ENCODE measurements at places on chromosomes 4 and X.

- peak; percentile 49 for DNase-seq
These were observed 49.7 kb upstream of the KLHL8 start for GRCh38 chr4:87270144-87270543.

DNA sequence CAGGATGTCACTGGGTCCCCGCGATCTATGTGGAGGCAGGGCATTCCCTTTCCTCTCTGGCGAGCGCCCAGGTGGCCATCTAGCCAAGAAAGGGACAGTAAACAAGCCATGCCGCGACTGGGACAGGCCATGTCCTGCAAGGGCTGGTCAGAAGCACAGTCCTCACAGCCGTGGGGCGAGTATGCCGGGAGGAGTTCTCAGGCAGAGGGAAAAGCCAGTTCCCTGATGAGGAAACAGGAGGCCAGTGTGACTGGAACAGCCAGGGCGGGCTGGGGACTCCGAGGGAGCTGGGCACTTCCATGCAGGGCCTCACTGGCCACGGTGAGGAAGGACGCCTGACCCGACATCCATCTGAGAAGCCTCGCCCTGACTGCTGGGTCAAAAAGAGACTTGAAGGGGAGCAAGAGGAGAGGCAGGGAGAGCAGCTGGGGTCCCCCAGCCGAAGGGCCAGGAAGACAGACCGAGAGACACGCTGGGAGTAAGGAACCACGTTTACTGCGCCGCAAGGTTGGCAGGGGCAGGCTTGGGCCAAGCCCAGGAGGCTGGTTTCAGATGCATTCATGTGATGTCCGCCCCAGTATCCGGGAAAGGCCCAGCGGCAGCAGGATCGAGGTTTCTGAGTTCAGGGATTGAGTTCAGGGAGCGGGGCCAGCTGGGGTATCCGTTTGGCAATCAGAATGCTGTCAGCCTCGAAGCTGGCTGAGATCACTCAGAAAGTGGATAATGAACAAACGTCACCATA is 15.0 kb downstream of the CFAP99 start:
- DNase-seq: peak; percentile 37

GRCh38 chr4:120445186-120445585 is 378.5 kb upstream of the MAD2L1 start:
- DNase-seq: no peak

- DNase-seq: no peak
These were observed 16.7 kb downstream of the SAGE1 start for GRCh38 chrX:135910251-135910650.

- DNase-seq: no peak
These were observed 41.7 kb upstream of the DDX60 start for GRCh38 chr4:168360271-168360670.

DNA sequence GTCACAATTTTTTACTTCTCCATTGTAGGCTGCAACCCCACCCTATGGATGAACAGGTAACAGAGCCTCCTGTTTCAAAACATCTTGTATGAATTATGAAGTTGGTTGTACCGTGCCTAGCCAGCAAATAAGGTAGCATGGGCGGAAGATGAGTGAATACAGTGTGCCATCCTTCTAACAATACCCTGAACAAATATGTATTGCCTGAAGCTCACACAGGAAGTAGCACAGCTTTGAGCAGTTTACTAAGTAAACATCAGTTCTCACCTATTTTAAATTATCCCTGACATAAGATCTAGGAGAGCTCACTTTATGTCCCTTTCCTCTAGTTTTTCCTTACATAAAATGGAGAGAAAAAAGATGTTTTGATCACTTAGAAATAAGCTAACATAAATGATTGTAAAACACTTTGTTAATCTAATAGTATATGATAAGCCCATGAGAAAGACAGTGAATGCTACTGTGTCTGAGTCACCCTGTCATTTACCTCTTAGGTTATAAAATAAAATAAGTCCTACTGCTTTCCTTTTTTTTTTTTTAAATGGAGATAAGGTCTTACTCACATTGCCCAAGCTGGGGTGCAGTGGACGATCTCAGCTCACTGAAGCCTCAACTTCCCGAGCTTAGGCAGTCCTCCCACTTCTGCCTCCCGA is 36.6 kb downstream of the GRSF1 start:
- no peak for DNase-seq

DNA sequence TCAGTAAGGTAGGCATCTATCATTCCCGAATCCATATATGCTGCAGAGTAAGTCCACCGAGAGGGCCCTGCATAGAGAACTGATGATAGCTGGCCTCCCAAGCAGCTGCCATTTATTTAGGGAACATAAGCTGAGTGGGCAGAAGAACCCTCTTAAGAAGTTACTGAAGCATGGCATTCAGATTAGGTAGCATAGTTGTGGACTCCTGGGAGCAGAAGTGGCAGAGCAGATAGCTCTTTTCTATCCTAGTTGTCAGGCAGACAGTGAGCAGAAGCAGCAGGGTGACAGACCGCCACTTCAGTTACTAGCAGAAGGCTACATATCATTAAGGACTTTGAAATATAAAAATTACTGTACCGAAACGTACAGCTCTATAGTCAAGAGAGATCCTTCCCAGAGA is 454.7 kb downstream of the PPP4R3C start:
- DNase-seq: no peak

- peak; percentile 17 for DNase-seq
These were observed 1.1 kb upstream of the RRH start for GRCh38 chr4:109826719-109827118.

DNA sequence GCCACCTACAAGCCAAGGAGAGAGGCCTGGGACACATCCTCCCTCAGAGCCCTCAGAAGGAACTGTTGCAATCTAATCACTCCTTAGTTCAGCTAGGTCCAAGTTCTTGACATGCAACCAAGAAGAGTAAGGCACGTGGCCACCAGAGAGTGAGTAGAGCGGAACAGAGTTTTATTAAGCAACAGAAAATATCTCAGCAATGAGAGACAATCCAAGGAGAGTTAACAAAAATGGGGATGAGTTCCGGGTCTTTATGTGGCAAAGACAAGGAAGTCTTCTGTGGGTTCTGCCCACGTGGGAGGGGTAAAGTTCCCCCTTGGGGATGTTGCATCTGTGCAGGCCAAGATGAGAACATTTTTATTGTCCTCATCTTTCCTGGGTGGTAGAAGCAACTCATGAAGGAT is 38.5 kb upstream of the PROM1 start:
- no peak for DNase-seq

DNA sequence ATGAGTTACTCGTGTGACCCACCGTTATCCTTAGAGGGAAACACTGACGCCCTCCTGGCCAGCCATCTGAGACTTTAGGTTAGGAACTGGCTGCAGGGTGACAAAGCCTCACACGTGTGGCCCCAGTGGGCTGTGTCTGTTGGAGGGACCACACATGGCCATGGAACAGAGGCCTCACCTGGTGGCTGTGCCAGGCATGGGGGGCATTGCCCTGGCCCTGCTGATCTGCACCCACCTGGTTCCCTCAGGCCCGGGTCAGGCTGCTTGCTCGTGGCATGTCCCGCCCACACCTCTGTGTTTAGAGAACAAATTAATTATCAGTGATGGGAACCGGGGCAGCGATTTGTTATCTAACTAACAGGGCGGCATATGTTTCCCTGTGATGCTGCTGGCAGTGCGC is 100.9 kb upstream of the PSAPL1 start:
- DNase-seq: no peak

GRCh38 chrX:46506076-46506475 is 39.1 kb downstream of the ZNF674 start:
- no peak for DNase-seq

GRCh38 chr4:154471526-154472331 is 19.9 kb downstream of the DCHS2 start:
- DNase-seq: no peak

GRCh38 chr4:38153387-38153760 is 193.2 kb downstream of the PTTG2 start:
- DNase-seq: no peak

- DNase-seq: no peak
These were observed 14.6 kb downstream of the FTHL17 start for GRCh38 chrX:31057291-31057690.

DNA sequence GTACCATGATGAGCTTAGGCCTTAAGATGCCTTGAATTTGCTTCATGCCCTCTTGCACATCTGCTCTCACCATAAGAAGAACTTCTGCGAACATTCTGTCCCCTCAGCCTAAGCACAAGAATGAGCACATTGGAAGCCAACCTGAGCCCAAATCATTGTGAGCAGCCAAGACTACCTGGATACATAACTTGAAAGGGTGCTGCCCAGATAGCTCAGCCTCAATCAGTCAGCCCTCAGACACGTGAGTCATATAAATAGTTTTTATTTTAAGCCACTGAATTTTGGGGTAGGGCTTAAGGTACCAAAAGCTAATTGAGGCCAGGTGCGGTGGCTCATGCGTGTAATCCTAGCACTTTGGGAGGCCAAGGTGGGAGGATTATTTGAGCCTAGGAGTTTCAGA is 27.5 kb upstream of the BBS12 start:
- DNase-seq: no peak

DNA sequence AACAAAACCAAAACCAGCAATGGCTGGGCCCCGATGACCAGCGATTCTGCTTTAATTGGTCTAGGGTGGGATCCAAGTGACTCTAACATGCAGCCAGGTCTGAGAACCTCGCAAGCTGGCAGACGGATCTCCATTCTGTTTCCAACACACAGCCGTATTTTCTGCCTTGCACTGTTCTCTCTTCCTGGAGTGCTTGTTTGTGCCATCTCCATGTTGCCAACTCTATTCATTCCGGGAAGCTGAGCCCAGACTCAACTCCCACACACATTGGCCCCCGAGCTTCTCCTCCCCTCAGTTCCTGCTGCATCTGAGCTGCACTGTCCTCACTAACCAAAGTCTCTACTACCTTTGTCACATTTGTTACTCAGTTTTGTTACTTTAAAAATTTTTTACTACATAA is 35.6 kb downstream of the GEMIN8 start:
- peak; percentile 70 for DNase-seq

GRCh38 chr4:6245246-6246169 is 24.1 kb upstream of the WFS1 start:
- peak; percentile 55 for DNase-seq

GRCh38 chr4:172838111-172838510 is 330.5 kb upstream of the GALNT7 start:
- no peak for DNase-seq

- DNase-seq: no peak
These were observed 15.3 kb upstream of the UBA1 start for GRCh38 chrX:47178337-47178736.

- peak; percentile 25 for DNase-seq
These were observed 113.9 kb upstream of the VAMP7 start for GRCh38 chrX:155767051-155767875.

DNA sequence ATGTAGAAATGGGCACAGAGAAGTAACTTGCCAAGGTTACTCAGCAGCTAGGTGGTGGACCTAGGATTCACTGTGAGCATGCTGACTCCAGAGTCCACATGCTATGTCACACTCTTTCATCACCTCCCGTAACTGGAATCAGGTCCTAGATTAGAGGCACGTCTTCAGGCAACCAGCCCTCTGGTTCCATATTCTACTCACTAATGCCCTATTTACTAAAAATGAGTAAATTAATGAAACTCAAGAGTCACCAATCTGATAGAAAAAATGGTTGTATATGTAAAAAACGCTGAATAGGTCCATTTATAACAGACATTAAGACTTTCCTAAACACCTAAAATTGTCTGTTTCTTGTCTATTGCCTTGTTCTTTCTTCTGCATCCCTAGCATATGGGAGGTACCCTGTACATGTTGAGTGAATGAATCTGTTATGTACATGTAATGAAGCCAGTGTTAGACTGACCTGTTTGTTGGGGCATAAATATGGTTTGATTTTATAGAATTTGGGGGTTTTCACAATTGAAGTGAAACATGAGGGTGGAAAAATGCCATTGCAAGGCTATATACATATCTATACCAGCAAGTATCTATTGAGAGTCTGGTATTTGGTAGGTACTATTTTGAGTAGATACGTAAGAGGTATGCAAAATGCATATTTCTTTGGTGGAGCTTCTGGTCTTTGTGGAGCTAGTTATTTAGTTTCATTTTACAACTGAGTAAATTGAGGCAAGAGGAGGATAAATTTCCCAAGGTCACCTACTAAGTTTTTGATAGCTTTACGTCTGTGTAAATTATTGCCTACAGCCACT is 7.5 kb upstream of the RUFY3 start:
- no peak for DNase-seq

DNA sequence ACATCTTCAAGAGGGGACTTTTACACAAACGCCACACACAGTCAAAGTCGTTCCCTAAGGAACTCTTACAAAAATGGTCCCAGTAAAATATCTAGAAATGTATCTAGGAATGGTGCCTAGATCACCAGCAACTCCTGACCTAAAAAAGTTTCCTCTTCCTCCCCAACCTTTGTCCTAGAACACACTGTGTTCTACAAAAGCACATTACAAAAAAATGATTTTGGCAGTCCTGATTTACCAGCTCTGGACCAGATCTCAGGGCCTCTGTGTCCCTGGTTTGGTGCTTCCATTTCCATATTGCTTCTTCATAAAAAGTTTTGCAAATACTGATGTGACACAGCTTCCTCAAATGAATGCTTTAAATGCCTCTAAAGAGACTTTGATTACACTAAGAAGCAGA is 55.0 kb downstream of the LNX1 start:
- no peak for DNase-seq

DNA sequence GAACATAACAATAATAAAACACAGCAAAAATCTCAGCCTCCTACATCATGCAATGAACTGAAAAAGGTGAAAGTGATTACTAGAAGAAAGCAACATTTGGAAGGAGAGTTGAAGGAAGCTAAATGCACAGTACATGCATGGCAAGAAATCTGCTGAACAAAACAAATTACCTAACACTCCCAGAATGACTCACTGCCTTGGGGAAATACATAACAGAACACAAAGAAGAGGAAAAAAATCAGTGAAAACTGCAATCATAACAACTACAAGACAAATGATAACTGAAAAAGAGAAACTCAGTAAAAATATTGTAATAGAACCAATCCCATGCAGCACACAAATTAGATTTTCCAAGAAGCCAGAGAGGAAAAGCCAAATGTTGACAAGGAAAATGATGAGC is 1513.2 kb downstream of the ARAP2 start:
- DNase-seq: no peak

GRCh38 chrX:95622200-95622599 is 1062.4 kb upstream of the DIAPH2 start:
- no peak for DNase-seq

- DNase-seq: no peak
These were observed 8.5 kb downstream of the CD40LG start for GRCh38 chrX:136656361-136656964.

DNA sequence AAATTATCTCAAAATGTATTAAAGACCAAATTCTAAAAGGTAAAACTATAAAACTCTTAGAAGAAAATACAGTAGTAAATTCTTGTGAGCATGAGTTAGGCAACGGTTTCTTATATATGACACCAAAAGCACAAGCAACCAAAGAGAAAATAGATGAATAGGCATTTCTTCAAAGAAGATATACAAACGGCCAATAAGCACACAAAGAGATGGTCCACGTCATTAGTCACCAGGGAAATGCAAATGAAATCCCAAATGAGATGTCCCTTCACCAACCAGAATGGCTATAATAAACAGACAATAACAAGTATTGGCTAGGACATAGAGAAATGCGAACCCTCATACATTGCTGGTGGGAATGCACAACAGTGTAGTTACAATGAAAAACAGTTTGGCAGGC is 44.6 kb downstream of the RAB33A start:
- no peak for DNase-seq

Measured in midbrain (tissue), 1 donor.